ENCODE measurements at places on chromosomes 1 and 21.

- DNase-seq, result no peak
Observed at GRCh38 chr1:30842697-30843354, 65.7 kb downstream of the SDC3 start.

DNA sequence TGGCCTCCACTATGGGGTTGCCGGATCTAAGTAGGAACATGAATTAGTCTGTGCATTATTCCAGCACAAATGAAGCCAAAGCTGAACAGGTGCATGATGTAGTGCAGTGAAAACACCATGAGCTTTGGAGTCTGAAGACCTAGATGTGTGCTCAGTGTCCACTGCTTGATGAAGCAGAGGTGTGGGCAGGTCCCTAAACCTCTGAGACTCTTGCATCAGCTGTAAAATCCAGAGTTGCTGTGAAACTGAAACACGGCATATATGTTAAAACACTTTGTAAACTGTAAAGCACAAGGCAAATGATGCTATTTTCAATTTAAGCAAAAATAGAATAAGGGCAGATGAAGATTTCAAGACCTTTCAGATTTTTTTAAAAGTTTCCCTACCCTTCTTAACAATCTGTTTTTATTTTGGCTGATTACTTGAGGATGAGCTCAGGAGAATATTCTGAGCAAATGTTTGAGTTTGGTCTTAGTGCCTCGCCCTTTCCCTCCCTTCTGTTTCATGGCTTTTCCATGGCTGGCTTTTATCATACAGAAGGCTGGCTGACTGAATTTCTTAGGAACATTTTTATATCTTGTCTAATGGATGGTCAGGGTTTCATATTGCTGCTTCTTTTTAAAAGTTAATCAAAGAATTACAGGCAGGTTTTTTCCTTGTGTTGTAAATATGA is 221.8 kb downstream of the NTNG1 start:
- no peak for DNase-seq

GRCh38 chr1:153624965-153625611 is 2.2 kb downstream of the S100A13 start:
- no peak for DNase-seq

DNA sequence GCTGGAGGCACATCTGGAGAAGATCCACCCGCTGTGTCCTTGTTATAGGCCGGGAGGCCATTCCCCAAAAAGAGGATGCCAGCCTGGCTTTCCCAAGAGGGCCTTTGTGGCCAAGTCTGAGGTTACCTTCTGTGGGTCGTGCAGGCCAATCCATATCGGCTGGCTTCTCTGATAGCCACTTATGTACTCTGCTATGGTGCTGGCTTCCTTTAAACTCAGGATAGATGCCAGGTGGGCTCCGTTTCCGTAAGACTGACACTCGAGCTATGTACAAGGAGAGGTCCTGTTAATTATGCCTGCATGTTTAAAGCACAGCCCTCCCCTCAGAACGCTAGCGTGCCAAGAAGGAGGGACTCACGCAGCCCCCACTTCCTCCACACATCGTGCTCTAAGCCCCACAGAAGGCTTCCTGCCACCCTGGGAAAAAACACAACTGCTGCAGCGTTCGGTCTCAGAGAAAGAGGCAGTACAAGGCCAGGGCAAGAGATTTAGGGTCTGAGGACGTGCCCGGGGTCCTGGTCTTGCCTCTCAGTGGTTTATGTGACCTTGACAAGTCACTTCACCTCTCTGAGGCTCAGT is 11.6 kb downstream of the REG4 start:
- no peak for DNase-seq

DNA sequence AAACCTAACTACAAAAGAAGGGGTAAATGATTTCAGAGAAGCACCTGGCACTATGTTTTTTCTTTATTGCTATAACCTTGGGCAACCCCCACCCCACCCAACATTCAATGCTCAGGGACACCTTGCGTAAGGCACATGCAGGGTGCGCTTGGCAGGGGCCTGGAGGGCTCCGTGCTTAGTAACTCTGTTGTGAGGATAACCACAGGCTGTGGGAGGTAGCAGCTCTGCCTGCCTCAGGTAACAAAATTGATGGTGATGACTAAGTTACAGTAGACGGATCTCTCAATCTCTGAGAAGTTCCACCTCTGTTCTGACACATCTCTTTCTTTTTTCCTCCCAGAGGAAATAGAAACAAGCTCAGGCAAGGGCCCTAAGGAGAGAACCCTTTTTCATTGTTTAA is 8.7 kb upstream of the CCN1 start:
- DNase-seq, result no peak

GRCh38 chr1:171366085-171366484 is 52.1 kb downstream of the FMO4 start:
- DNase-seq, result no peak

DNA sequence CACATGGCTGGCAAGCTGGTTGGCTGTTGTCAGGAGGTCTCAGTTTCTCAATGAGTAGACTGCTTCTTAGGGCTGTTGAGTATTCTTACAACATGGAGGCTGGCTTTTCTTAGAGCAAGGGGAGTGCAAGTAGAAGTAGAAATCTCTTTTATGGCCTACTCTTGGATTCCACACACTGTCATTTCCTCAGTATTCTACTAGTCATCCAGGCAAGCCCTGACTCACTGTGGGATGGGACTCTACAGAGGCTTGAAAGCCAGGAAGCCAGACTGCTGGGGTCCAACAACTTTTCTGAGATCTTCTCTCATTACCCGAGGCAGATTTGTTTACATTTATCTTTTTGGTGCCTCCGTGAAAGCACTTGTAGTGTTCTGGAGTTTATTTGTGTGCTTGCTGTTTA is 196.2 kb upstream of the APP start:
- DNase-seq, result no peak

- DNase-seq, result no peak
Observed at GRCh38 chr1:188429386-188429785, 1600.6 kb downstream of the PLA2G4A start.

DNA sequence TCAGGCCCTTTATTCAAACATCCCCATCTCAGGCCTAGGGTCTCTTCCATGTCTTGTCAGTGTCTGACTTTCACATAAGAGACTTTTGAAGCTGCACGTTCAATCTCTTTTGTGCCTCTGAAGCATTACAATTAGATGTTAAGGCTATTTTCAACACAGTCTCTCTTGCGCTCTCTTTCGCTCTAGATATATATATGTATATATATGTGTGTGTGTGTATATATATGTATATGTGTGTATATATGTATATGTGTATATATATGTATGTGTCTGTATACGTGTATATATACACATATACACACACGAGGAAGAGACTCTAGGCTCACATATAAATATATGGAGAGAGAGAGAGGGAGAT is 162.5 kb upstream of the RNPC3 start:
- no peak for DNase-seq

GRCh38 chr1:193919827-193920226 is 733.4 kb upstream of the B3GALT2 start:
- no peak for DNase-seq

- DNase-seq, result no peak
Observed at GRCh38 chr1:116130356-116130755, 19.2 kb downstream of the MAB21L3 start.

DNA sequence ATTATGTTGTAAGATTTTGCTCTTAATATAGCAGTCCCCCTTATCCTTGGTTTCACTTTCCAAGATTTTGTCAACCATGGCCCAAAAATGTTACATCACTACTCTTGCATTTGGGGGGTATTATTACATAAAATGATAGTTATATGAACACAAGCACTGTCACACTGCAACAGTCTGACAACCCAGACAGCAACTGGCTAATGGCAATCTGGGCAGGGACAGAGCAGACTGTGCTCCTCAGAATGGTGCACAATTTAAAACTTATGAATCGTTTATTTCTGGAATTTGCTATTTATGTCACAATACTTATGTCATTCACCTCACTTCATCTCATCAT is 2.1 kb upstream of the IVNS1ABP start:
- no peak for DNase-seq

- no peak for DNase-seq
Observed at GRCh38 chr1:180248731-180249681, 18.9 kb downstream of the LHX4 start.
